ENCODE measurements at places on chromosomes 16 and 17. TPM values are rescaled to one million over a fixed set of nuclear protein-coding genes. Genes with fewer than 3 reads are reported as not detected.

GRCh38 chr17:3035256-3035967, 28.0 kb downstream of the OR1D5 start:
- H3K4me3 ChIP-seq = no peak overlapping the region
- H3K27ac ChIP-seq = no peak overlapping the region
- no peaks in the 10 kb centered on the region for H3K36me3 ChIP-seq
- no peaks in the 10 kb centered on the region for H3K4me1 ChIP-seq

DNA sequence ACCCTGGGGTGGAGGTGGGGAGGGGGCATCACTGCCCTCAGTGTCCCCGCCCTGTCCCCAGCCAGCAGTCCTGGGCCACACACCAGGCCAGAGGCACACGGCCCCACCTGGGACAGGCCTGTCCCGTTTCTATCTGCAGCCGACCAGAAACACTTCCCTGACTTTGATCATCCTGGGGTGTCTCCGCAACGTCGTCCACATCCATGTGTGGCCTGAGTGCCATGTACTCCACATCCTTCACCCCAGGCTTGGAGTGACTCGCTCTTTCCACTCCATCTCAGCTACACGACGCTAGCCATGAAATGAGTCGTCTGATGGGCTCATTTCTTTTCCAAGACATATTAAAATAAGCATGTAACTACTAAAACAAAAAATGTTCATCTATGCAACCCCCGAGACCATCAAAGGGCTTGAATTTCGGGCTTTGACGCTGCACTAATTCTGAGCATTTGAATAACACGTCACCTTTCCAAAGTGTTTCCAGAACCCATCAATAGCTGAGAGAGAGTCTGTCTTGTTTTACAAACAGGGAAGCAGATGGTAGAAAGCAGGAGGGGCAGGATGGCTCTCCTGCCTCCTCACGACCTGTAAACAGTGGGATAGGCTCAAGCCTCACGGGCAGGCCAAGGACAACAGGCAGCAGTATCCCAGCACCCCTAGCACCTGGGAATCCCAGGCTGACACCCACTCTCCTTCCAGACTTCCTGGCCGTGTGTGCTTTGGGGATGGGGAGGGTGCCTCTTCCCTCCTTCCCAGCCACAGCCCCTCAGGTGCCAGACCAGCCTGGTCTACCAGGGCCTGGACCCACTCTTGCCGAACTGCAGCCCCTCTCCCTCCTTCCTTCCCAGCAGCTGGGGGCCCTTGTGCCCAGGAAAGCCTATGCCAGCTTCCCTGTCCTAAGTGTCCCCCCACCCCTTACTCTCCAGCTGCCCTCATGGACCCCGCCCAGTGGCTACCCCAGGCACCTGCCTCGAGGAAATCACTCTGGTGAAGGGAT, 20.0 kb upstream of the RASD1 start:
- H3K4me3 ChIP-seq = no peak overlapping the region
- H3K4me1 ChIP-seq = peaks cover 13% of the 10 kb centered on the region
- no peak for DNase-seq
- H3K27me3 ChIP-seq = no peaks in the 10 kb centered on the region
- no peaks in the 10 kb centered on the region for H3K36me3 ChIP-seq

Gene FBXW10
- not detected for total RNA-seq

- no peak for DNase-seq
- H3K4me1 ChIP-seq = no peaks in the 10 kb centered on the region
- H3K4me3 ChIP-seq = peak overlapping the region; percentile 49
- H3K27me3 ChIP-seq = no peaks in the 10 kb centered on the region
- no peaks in the 10 kb centered on the region for H3K36me3 ChIP-seq
These were observed 36.0 kb downstream of the SOCS3 start for GRCh38 chr17:78323826-78324390.

Gene NT5M
- total RNA-seq = 2.9 TPM

DNA sequence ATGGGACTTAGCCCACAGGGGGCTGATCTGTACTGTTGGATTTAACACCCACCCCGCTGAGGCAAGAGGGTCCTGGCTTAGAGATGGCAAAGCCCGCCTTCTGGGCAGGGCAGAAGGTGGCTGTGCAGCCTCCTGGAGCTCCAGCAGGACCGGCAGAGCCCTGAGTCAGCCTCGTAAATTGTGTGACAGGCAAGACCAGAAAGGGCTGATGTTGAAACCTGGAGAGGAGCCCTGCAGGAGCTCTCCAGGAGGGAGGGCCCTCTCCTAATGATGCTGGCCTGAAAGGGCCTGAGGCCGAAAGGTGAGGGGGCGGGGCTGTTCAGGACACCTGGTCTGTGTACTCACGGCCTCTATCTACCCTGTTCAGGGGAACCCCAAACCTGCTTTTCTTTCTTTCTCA, 22.5 kb upstream of the MYO15B start:
- H3K4me3 ChIP-seq = no peak overlapping the region
- H3K4me1 ChIP-seq = no peaks in the 10 kb centered on the region
- no peaks in the 10 kb centered on the region for H3K27me3 ChIP-seq
- H3K36me3 ChIP-seq = no peaks in the 10 kb centered on the region

DNA sequence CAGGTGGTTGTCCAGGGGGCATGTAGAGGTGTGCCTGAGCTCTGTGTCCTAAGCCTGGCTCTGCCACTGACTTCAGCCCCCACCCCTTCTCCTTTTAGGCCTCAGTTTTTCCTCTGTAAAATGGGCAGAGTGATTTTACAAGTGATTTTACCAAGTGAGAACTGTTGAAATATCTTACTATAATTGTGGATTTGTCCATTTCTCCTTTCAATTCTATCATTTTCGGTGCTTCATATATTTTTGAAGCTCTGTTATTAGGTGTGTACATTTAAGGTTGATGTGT, 21.7 kb upstream of the HOXB9 start:
- no peak for DNase-seq
- H3K36me3 ChIP-seq = no peaks in the 10 kb centered on the region
- no peak overlapping the region for H3K27ac ChIP-seq
- H3K4me1 ChIP-seq = no peaks in the 10 kb centered on the region
- H3K4me3 ChIP-seq = no peak overlapping the region
- peaks cover 70% of the 10 kb centered on the region for H3K27me3 ChIP-seq

DNA sequence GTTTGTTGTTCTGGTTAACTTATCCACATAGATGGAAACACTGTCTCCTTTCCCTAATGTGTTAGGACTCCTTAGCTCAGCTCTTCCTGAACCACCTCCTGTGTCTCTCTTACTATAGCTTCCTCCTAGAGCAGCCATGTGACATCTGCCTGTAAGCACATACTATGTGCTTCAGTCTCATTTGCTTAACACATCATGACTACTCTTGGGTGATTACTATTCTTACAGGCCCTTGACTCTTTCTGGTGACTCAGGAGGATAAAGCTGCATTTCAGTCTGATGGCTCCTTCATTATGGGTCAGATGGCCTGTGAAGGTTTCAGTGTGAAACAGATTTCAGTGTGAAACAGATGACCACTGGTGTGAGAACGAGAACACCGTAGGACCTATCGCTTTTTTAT, 320 bp upstream of the KRTAP4-2 start:
- H3K27ac ChIP-seq = no peak overlapping the region
- no peaks in the 10 kb centered on the region for H3K4me1 ChIP-seq
- DNase-seq = no peak
- no peaks in the 10 kb centered on the region for H3K27me3 ChIP-seq

DNA sequence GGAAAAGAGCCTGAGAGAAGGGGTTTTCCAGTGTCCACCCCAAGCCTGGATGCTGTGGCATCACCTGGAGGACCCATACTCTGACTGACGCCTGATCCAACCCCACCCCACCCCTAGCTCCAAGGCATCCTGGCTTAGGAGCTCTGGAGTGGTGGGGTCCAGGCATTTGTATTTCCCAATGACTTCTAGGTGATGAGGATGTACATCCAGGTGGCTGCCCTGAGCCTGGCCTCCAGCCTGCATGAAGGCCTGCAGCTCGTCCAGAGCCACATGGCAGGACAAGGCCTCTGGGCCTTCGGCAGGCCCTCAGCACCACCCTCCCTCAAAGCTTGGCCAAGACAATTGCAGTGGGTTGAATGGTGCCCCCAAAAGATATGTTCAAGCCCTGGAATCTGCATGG, 347.5 kb downstream of the C16orf95 start:
- no peaks in the 10 kb centered on the region for H3K27me3 ChIP-seq
- H3K4me1 ChIP-seq = no peaks in the 10 kb centered on the region
- H3K36me3 ChIP-seq = no peaks in the 10 kb centered on the region
- no peak for DNase-seq
- no peak overlapping the region for H3K4me3 ChIP-seq

GRCh38 chr16:85152414-85153030, 40.2 kb upstream of the CIBAR2 start:
- H3K36me3 ChIP-seq = no peaks in the 10 kb centered on the region
- peak overlapping the region; percentile 76 for H3K27ac ChIP-seq
- no peak overlapping the region for H3K4me3 ChIP-seq

DNA sequence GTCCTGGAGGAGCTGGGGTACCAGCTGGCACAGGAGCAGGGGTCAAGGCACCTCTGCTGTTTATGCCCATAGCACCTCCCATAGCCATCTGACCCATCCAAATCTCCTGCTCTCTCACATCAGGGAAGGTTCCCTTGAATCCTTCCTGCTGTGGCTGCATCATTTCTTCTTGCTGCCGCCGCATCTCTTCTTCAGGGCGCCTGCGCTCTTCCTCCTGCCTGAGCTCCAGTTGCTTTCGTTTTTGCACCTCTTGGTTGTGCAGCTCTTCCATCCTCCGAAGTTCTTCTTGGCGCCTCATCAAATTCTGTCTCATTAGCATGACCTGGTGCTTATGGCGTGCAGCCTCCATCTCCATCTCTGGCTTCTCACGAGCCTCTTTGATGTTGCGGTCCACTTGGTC, 2.0 kb upstream of the NOB1 start:
- no peaks in the 10 kb centered on the region for H3K36me3 ChIP-seq
- H3K4me3 ChIP-seq = no peak overlapping the region
- H3K27me3 ChIP-seq = no peaks in the 10 kb centered on the region
- H3K27ac ChIP-seq = no peak overlapping the region
- H3K4me1 ChIP-seq = no peaks in the 10 kb centered on the region

DNA sequence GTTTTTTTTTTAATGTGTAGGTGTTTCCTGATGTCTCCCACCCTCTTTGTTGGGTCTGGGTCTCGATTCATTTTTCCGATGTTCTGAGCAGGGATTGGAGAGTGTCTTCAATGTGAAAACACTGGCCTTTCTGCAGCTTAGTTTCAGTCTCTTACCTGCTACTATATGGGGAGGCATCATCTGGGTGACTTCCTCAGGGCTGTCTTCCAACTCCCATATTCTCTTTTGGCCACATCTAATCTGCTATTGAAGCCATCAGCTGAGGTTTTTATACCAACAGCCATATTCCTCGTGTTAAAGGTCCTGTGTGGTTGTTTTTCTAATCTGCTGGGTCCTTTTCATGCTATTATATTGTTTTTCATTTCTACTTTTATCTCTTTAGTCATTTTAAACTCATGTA, 13.2 kb upstream of the SSTR5 start:
- no peaks in the 10 kb centered on the region for H3K36me3 ChIP-seq
- no peak overlapping the region for H3K4me3 ChIP-seq
- H3K4me1 ChIP-seq = no peaks in the 10 kb centered on the region
- DNase-seq = no peak
- no peak overlapping the region for H3K27ac ChIP-seq

Gene SLC2A4
- 3.5 TPM for total RNA-seq

DNA sequence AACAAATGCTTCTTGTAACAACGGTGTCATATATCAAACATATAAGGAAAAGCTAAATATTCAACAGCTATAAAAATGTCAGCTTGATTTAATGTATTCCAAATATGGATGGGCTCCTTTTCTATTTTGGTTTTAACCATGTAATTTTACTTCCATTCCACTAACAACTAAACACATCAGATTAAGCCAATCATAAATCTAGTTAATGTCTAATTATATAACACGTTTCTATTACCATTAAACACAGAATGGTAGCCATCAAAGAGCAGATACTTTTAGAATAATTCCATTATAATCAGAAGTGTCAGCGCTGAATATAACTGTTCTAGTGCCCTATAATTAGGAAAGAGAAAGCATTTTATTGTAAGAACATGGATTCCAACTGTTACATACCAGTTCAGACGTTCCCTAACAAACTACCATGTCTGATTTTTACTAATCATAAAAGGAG, 10.0 kb downstream of the CMC2 start:
- H3K4me3 ChIP-seq = peak overlapping the region; percentile 14
- no peak overlapping the region for H3K27ac ChIP-seq
- no peaks in the 10 kb centered on the region for H3K4me1 ChIP-seq
- DNase-seq = no peak

Gene TBC1D3B
- total RNA-seq = 1.9 TPM

DNA sequence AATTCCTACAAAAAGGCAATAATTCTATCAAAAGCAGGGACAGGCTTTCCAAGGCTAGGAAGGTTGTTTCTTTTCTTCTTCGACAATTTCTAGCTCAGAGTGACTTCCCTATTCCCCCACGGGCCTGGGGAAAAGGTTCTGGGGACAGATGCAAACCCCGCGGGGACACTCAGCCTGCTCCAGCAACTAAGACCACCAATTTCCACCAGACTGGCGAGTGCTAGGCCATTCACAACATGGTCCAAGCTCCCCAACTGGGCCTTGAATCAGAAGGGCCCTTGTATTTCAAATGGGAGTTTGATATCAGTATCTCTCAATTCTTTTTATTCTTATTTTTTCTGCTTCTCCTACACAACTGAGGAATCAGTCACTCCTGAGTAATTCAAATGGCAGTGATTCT, 86.7 kb downstream of the USP31 start:
- H3K4me3 ChIP-seq = no peak overlapping the region
- H3K36me3 ChIP-seq = no peaks in the 10 kb centered on the region
- no peaks in the 10 kb centered on the region for H3K4me1 ChIP-seq
- no peak for DNase-seq
- no peak overlapping the region for H3K27ac ChIP-seq
- no peaks in the 10 kb centered on the region for H3K27me3 ChIP-seq

Gene SMTNL2
- 0.16 TPM for total RNA-seq

Gene TMEM100
- total RNA-seq = 20.3 TPM

Gene ADAM11
- 1.3 TPM for total RNA-seq

DNA sequence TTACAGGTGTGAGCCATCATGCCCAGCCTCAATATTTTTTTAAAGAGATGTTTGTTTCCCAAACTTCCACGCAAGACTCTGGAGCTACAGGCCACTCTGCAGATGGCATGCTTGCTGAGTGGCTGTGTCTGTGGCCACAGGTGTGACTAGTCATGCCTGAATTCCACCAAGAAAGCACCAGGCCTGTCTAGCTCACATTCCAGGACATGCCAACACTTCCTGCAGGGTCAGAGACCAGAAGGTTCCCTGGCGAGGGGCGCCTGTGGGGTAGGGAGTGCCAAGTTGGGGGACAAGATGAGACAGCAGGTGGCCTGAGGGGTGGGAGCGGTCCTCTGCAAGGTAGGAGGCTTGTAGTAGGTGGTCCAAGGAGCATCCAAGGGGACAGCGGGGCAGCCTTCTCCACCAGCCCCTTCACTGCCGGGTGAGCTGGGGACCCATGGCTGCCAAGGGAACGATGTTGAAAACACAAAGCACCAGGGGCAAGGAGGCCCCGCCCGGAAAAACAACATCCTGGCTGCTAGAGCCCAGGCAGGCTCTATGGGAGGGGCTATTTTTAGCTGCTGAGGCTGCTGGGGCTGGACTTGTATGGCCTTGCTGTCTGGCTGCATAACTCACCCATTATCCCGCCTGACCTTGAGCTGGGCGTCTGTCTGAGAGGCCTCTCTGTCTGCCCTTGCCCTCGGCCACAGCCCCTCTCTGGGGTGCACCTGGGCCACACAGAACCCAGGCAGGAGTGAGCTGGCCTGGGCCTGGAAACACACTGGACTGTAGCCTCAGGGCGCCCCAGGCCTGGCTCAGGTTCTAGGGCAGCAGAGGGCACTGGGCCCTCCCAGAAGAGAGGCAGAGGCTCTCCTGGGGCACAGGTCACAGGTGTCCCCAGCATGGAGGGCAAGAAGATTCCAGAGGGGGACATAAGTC, 5.7 kb downstream of the TRIM47 start:
- H3K27ac ChIP-seq = peak overlapping the region; percentile 97
- H3K4me1 ChIP-seq = peaks cover 19% of the 10 kb centered on the region
- H3K4me3 ChIP-seq = no peak overlapping the region
- no peaks in the 10 kb centered on the region for H3K36me3 ChIP-seq
- H3K27me3 ChIP-seq = no peaks in the 10 kb centered on the region

Gene SCNN1G
- total RNA-seq = not detected

Measured in breast epithelium (tissue), 4 donors.